NCI-H1417 treated with DMSO at 0.1 percent for 48 hours (cell line): ENCODE measurements at places on chromosomes 16 and 17.

GRCh38 chr17:50845240-50846147, 10.1 kb downstream of the WFIKKN2 start:
- no peak for DNase-seq

GRCh38 chr16:4769306-4769638, 2.3 kb upstream of the ZNF500 start:
- no peak for DNase-seq

GRCh38 chr16:11249233-11250061, 6.6 kb downstream of the SOCS1 start:
- no peak for DNase-seq

DNA sequence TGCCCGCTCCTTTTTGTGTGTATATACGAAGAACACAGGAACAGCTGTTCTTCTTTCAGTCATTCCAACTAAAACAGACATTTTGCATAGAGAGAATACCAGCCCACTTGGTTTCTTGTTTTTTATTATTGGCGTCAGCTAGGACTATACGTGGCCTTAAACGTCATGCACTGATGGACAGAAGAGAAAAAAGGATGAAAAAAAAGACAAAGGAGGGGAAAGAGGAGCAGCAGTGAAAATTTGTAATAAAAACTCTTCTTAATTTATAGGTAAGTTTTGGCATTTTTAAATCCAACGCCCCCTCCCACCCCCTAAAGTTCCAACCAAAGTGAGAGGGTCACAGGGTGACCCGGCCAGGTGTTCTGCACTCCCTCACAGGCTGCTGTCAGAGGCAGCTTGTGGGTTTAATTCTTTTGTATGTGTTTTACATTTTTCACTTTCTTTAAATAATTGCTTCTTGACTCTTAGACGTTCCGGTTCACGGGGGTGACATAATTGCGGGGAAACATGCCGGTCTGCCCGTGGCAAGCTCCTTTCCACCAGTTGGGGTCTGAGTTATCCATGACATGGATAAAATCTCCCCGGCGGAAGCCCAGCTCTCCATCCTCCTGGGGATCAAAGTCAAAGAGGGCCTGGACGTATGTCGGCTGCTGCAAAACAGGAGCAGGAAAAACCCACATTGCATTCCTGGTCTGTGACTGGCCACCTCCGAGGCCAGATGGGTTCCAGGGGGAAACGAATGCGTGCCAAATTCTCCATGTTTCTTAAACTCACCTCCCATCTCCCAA, 30.9 kb upstream of the SLC25A19 start:
- DNase-seq: no peak

DNA sequence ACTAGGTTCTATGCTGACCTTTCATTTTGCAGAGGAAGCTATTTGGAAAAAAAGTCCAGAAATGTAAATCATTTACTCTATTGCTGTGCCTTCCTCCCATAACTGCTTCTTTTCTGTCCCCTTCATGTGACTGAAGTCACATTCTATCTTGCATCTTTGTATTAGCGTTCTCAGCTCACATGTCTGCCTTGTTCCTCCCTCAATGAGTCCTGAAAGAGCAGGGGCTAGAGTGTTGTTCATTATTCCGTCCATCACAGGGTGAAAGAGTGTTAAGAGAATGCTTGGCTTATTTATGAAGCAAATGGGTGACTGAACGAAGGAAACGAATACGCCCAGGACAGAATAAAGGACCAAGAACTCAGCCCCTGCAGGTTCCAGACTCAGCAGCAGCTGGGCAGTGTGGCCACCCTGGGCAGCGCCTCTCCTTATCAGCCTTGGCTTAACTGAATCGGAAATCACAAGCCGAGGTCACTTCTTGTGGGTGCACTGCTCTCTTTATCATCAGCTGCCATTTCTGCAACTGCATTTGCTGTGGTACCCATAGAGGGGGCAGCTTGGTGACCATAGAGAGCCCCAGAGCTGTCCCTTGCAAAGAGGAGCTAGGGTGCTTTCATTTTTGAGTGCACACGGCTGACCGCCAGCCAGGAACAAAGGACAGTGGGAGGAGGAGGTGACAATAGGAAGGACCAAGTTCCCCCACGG, 1.8 kb upstream of the PIK3R6 start:
- no peak for DNase-seq

GRCh38 chr16:78925083-78925767, 675.3 kb downstream of the MAF start:
- no peak for DNase-seq

DNA sequence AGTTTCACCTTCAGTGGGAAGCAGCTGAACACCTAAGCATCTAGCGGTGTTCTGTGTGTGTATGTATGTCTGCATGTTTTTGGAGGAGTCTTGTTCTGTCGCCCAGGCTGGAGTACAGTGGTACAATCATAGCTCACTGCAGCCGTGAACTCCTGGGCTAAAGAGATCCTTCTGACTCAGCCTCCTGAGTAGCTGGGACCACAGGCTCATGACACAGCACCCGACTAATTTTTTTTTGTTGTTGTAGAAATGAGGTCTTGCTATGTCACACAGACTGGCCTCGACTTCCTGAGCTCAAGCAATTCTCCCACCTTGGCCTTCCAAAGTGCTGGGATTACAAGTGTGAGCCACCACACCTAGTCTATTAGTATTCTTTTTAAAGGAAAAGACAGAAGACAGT, 30.2 kb upstream of the FAAP100 start:
- DNase-seq: no peak

DNA sequence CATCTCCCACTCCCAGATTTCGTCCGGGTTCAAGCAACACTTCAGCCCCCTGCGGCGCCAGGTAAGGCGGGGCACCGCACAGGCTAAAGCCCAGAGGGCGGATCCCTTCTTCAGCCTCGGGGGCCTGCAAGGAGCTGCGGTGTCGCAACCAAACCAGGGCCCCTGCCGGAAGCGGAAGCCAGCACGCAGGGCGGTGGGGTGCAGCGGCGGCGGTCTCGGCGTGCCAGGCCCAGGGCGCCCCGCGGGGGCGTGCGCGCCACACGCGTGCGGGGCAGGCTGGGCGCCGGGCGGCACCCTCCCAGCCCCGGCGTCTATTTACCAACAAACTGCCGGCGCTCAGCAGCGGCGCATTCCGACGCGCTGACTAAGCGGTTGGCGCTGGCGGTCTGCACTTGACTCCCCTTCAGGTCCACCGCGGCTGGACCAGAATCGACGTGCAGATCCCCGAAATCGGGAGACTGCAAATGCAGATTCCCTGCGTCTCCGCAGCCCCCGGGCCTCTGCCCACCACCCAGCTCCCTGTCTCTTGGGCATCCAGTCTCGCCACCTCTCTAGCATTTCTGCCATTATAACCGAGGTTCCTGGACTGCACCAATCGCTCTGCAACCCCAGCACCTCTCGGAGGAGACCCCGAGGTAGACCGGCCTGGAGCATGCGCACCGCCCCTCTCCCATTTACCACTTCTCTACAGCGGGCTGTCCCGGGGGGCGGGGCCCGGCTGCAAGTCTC, 421 bp upstream of the DLX4 start:
- no peak for DNase-seq

DNA sequence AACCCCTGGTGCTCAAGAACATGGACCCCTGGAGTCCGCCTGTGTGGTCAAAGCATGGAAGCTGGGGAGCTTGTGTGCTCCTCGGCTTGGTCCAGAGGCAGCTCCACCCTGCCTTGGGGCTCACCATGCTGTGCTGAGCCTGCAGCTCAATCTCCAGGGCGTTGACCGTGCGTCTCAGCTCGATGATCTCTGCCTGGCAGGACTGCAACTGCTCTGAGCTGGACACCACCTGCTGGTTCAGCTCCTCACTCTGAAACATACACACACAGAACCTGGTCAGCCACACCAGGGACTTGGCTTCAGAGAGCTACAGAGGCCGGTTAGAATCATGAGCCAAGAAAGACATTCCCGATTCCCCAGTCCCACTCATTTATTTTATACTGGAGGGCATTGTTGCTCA, 2.7 kb downstream of the KRT35 start:
- no peak for DNase-seq

- DNase-seq: no peak
Measured at GRCh38 chr17:79473111-79473875, 137.6 kb downstream of the RBFOX3 start.

- DNase-seq: no peak
Measured at GRCh38 chr17:48995974-48996721, 1.0 kb upstream of the IGF2BP1 start.
